ENCODE measurements at places on chromosomes 3 and 15.

GRCh38 chr15:89998923-89999675, 2.0 kb upstream of the ZNF710 start:
- DNase-seq: no peak

DNA sequence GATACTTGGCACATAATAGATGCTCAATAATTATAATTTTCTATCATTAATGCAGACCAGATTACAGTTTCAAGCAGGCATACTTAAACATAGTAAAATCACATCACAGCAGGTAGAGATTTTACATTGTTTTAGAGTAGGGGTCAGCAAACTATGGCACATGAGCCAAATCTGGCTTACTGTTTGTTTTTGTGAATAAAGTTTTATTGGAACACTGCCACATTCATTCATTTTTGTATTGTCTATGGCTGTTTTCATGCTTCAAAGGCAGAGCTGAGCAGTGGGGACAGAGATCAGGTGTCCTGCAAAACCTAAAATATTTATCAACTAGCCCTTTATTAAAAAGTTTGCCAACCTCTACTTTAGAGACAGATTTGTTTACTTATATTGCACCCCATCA, 189.6 kb upstream of the MRPL3 start:
- no peak for DNase-seq

- DNase-seq: no peak
Measured at GRCh38 chr3:122966045-122966444, 61.5 kb downstream of the SEMA5B start.

- no peak for DNase-seq
Measured at GRCh38 chr3:150874666-150875219, 30.5 kb downstream of the MINDY4B start.

DNA sequence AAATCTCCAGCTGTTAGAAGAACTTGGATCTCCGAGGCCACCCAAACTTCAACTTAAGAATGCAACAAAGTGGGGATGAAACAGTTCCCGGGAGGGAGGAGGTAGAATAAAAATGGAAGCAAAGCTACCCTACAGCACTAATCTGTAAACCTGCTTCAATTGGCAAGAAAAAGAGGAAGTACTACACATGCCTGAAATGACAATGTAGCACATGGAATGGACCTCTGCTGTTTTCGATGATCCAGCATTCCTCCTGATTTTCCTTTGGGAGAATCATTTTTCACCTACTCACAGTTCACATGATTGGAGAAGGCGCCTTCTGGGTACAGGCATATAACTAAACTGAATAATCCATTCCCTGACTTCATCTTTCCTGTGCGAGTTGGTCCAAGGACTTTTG, 1081.5 kb downstream of the FHIT start:
- DNase-seq: no peak

DNA sequence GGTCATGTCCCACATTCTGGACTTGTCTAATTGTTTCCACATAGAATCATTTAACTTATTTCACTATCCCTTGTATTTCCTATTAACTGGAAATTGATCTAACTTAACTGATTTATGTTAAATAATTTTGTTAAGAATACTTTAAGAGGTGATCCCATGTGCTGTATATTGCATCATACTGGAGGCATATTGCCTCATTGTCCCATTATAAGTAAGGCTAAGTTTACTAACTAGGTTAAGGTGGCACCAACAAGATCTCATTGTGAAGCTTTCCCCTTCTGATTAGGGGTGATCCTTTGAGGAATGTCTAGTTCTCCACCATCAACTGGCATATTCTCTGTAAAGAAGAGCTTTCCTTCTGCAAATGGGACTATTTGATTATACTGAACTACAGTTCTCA, 24.4 kb downstream of the MAP1A start:
- no peak for DNase-seq

- DNase-seq: no peak
Measured at GRCh38 chr15:29322415-29322814, 52.8 kb upstream of the NSMCE3 start.

DNA sequence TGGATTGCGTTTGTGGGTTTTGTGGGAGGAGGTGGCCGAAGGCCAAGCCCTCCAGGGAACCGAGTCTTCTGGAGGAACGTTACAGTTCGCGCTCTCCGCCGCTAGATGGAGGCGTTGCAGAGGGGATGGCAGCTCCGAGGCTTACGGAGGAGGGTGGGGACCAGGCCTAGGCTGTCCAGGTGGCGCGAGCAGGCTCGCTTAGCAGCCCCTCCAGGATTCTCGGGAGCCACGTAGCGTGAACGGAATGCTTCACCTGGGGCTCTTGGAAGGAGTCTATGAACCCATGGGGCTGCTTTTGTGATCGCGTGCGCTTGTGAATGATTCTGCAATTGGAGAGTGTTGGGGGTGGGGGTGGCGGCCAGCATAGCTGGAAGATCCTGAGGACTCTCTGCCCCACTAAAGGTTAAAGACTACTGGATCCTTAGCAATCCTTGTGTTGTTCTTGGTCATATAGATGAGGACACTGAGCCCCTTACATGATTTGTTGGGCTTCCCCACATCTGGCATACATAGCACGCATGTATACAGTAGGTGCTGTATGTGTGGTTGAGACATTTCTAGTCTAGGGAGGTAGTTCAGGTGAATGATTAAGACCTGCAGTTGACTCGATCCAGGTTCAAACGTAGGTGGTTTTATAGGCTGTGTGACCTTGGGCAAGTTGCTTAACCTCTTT, 25.7 kb downstream of the FAM3D start:
- peak; percentile 20 for DNase-seq

GRCh38 chr3:150334974-150335373, 73.1 kb upstream of the TSC22D2 start:
- DNase-seq: no peak

GRCh38 chr15:90210593-90210992, 9.5 kb downstream of the SEMA4B start:
- DNase-seq: no peak

GRCh38 chr3:101824702-101825101, 24.6 kb upstream of the NFKBIZ start:
- DNase-seq: no peak

DNA sequence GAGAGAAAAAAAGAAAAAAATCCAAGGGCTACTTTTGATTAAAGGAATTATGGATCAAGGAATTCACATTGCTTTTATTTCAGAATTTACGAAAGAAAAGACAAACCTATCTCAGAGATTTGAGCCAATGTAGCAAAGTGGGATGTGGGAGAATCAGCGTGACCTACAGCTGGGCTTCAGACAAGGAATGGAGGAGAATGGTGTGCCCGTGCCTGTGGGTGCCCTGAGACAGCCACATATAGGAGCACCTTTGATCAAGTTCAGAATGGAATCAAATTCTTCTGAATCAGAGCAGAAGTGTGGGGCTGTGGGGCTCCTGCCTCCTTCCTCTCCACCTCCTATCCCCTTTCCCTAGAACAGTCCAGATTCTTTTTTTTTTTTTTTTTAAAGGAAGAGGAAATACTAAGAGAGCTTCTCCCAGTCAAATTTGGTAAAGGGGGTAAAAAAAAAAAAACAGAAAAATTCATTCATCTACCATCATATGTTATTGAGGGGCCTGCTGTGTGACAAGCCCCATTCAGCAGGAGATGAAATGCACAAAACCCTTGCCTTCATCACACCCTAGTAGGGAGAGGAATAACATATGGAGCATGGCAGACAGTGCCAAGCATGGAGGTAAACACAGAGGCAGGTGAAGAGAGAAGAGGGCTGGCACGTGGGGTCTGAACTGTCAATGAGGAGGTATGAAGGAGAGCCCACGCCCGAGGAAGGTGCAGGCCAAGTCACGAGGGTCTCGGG, 25.0 kb upstream of the MUSTN1 start:
- no peak for DNase-seq

GRCh38 chr15:36632226-36632625, 52.8 kb downstream of the CDIN1 start:
- no peak for DNase-seq

DNA sequence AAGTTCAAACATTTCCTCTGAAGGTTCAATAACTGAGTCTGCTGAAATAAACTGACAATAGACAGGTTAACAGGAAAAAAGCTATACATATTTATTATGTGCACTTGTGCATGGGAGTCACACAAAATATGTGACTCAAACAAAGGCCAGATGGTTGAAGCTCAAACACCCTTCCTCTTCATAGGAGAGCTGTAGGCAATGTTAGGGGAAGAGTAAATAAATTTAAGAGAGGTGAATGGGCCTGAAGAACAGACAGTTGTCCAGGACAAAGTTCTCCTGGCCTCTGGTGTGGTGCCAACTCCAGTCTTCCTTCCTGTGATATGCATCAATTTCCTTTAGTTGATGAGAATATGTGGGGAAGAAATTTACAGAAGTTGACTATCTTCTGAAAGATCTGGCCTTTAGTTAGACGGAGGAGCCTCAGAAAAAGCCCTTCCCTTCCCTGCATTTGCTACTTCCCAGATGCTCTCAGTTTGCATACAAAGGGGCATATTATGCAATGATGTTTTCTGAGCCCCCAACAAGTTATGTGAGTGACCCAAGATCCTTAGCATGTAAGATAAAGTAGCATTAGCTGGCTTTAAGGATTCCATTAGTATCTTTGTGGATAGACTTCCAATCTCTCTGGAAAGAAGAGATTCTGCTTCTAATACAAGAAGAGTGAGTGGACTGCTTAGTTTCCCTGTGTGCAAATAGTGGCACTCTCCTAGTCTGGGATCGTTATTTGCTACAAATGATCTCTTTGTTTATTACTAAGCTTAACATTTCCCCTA, 96.4 kb upstream of the IGSF10 start:
- DNase-seq: no peak

DNA sequence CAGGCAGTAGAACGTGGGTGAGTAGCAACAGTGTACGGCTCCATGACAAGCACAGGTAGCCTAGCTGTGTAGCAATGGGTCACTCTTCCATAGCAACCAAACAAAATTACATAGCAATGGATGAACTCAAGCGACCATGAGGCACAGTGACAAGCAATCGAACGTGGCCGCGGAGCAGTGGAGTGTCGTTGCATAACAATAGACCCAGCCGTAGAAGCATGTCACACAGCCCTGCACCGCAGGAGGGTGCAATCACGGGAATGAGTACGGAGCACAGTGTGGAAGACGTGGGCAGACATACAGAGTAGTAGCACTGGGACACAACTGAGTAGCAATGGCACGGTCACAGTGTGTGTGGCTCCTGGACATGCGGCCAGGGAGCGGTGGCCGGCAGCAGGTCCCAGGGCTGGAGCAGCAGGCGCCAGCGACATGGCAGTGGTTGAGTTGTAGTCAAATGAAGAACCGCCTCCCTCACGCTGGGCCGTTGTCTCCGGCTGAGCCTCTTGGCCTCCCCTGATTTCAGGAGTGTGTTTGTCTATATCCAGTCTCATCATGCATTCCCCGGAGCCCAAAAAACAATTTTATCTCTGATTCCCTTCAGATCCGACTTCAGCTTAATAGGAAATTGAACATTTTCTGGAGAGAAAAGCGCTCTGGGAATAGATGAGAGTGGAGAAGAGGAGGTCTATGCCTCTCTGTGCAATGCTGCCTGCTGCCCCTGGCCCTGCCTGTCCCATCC, 64.1 kb downstream of the CCDC33 start:
- DNase-seq: no peak

- no peak for DNase-seq
Measured at GRCh38 chr3:104273046-104273649, 1093.6 kb upstream of the ALCAM start.

Measured in pulmonary artery endothelial cell (primary cell).